Tibial artery (tissue), 4 donors: ENCODE measurements at places on chromosomes 12 and 14.

- no peak for DNase-seq
Measured at GRCh38 chr14:87305345-87305744, 687.6 kb downstream of the GALC start.

DNA sequence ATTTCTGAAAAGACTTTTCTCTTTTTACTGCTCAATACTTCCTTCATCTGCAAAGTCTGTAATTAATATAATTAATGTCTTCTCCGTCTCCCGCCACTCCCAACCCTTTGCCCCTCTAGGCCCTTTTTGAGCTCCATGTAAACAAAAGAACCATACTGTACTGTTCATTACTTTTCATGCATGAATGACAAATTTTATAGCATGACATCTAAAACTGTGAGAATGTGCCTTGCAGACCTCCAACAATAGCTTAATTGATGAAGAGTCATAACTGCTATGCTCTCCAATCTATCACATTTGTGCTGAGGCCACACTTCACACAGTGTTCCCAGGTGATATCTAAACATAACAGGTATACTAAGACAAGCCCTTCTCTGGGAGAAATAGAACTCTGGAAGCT, 1122.7 kb upstream of the ATXN7L3B start:
- no peak for DNase-seq

DNA sequence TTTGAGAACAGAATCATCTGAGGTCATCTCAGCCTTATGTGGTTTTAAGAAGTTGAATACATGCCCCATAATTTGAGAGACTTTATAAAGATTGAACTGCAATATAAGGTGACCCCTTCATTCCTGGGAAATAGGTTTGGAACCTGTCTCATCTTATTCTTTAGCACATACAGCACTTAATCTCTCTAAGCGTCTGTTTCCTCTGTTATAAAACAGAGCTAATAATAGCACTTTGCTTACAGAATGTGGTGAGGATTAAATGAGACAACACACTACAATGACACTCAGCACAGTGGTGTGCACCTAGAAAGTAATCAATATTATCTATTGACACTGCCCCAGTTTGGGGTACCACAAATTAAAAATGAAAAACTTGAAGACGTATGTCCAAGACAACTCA, 102.1 kb downstream of the DUSP6 start:
- no peak for DNase-seq

DNA sequence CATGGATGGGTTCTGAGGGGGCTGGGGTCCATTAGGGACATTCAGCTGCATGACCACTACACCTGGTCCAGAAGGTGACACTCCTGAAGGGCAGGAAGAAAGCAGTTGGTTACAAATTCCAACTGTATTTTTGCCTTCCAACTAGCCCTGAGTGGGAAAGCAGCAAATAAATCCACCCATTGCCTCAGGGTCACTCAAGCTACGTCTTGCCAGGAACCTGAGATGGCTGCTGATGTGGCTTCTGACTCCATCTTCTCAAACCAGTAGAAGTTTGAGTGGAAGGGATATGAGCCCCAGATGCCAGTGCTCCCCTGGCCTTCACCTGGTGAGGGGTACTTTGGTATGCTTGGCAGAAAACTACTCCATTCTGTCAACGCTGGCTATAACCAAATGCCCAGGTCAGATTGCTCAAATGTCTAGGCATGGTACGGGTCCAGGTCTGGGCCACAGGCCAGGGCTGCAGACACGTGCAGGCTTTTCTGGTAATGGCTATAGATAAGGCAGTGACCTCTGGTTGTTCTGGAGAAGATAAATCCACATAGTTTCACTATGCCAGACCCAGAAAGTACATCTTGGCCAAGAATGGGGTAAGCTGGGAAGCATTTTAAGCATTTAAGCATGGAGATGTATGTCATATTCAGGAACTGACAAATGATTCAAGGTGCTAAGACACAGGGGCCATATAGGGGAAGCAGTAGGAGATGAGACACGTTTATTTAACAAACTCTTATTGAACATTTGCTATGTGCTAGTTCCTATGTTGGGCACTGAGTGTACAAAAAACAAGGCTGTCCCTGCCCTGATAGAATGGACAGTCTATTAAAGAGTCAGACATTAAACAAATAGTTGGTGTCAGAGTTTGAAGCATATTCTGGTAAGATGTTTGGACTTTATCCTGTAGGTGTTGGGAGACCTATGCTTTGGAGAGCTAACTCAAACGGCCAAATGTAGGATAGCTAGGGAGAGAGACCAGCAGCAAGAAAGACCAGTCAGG, 8.3 kb upstream of the STAC3 start:
- DNase-seq = no peak

GRCh38 chr12:87513536-87514280, 515.5 kb downstream of the C12orf50 start:
- no peak for DNase-seq

DNA sequence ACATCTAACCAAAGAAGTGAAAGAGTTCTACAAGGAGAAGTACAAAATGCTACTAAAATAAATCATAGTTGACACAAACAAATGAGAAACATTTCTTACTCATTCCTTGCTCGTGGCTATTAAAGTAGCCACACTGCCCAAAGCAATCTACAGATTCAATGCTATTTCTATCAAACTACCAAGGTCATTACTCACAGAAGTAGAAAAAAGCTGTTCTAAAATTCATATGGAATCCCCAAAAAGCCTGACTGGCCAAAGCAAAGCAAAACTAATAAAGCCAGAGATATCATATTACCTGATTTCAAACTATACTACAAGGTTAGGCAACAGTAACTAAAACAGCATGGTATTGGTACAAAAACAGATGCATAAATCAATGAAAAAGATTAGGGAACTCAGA, 305.6 kb downstream of the RPAP3 start:
- DNase-seq = no peak

- no peak for DNase-seq
Measured at GRCh38 chr12:44091948-44092606, 256.2 kb downstream of the TMEM117 start.

GRCh38 chr12:57149245-57149900, 2.0 kb upstream of the LRP1-AS start:
- peak; percentile 90 for DNase-seq

DNA sequence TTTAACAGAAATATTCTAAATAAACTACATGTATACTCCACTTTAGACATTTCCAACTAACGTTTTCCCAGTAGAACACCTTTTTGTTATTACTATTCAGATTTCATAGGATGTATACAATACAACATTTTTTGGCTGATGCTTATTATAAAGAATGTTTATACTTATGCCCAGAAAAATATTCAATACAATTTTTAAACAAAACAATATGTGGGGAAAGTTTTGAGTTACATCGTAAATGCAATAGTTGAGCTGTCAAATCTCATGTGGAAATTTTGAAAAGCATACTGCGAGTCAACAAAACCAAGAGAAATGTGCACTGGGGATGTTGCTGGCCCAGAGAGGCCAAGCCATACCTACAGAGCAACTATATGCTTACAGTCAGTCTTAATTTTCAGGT, 18.2 kb upstream of the MON2 start:
- no peak for DNase-seq

DNA sequence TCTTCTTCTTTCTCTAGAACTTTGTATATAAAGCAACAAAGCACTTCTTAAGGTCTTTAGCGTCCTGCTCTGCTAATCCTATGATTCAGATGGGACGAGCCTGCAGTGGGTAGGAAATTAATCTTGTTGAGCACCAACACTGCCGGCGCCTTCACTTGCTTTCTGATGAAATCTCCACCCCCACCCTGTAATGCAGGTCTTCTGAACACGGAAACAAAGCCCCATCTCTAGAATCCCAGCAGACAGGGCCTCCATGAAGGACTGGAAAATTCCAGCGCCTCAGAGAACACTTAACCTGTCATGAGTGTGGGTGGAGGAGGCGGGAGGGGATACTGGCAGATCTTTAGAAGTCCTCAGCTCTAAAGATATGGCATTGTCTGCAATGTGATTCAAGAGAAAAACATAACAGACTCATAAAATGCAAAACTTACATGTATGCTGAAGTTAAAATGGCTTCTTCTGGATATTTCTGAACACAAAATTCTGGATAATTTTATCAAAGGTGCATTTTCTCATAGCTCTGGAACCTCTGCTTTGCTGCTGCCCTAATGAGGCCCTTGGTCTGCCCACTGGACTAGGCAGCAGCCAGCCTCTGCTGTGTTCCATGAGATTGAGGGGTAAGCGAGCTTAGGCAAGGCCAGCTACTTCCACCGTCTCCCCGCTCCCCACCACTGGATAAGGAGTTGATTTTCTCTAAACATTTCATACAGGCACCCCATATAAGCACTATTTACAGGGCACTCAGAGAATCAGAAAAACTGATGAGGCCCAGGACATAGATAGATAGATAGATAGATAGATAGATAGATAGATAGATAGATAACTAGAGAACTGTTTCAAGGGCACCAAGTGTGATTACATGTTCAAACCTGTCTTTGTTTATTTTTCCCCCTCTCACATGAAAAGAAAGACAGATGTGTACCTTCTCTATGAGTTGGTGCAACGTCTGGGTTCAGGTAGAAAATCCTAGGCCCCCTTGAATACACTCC, 43.1 kb downstream of the ZFP36L1 start:
- DNase-seq = no peak

- DNase-seq = no peak
Measured at GRCh38 chr12:33437598-33437997, 2.0 kb downstream of the SYT10 start.

DNA sequence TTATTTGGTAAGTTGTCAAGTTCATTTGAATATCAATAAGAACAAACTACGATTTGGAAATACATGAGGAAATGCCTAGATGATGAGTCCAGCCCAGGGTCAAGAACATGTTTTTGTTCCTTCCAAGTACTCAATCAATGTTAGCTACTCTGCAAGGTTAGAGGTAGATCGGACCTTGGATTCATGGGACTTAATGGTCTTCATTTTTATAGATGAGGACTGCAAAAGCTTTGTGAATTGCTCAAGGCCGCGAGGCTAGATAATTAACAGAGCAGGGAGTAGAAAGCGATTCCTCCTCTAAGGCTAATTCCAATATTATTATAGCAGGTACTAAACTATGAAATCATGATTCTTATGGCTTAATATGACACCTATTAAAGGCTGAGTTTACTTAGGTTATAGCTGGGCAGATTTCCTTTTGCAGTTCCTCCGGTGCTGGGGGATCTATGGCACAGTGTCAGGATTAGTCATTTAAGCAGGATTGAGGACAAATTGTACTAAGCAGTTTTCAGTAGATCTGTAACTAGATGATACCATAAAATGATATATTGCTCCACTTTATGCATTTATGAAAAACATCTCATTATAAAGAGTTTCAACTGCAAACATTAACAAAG, 19.8 kb downstream of the NR1H4 start:
- no peak for DNase-seq

DNA sequence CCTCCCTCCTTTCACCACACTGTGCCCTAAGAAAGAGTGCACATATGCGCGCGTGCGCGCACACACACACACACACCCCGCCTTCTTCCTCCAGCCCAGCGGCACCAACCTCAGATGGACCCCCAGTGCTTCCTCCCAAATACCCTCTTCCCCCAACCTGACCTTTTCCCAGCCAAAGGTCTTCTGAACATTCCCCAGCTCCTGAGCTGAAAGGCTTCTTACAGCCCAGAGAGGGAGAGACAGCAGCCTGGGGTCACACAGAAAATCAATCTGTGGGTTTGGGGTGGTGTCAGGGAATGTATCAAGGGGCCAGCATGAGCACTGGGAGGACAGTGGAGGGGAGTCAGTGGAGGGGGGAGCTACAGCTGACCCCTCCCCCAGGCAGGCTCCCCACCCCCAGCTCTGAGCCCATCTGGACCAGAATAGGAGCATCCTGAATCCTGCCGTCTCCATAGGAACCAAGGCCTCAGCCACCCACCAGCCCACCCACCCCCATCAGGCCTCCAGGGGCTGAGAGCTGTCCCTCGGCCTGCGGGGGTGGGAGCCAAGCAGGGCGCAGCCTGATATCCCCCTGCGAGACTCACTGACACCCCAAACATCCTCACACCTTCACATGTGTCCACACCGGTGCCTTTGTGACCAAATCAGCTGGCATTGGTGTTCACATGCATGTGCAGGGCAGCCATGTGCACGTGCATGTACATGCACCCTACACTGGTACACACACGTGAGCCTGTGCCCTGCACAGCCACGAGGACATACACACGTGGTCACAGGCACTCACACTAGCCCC, 5.7 kb downstream of the RASAL1 start:
- DNase-seq = no peak

DNA sequence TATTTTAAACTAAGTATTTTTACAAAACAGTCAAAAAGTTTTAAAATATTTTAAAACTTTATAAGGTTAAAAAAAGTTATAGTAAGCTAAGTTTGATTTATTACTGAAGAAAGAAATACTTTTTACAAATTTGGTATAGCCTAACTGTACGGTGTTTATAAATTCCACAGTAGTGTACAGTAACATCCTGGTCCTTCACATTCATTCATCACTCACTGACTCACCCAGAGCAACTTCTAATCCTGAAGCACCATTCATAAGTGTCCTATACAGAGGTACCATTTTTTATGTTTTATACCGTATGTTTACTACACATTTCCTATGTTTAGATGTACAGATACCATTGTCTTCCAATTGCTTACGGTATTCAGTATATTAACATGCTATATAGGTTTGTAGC, 170.0 kb downstream of the KLHL28 start:
- no peak for DNase-seq

- DNase-seq = no peak
Measured at GRCh38 chr12:52658196-52658595, 6.2 kb upstream of the KRT2 start.

GRCh38 chr14:52333823-52334657, 19.9 kb downstream of the PTGER2 start:
- DNase-seq = no peak

- no peak for DNase-seq
Measured at GRCh38 chr14:68805414-68805813, 12.5 kb upstream of the ZFP36L1 start.

- no peak for DNase-seq
Measured at GRCh38 chr14:34013721-34014060, 62.8 kb upstream of the EGLN3 start.

DNA sequence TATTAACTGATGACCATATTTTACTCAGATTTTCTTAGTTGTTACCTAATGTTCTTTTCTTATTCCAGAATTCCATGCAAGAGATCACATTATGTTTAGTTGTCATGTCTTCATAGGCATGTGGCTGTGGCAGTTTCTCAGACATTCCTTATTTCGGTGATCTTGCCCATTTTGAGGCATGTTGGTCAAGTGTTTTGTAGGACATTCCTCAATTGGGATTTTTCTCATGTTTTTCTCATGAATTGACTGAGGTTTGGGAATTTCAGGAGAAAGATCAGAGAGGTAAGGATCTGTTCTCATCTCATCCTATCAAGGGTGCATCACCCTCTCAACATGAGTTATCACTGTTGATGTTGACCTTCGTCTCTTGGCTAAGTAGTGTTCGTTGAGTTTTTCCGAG, 81.3 kb downstream of the CHST11 start:
- DNase-seq = no peak

GRCh38 chr12:48811437-48812090, 6.7 kb upstream of the CACNB3 start:
- no peak for DNase-seq

- DNase-seq = no peak
Measured at GRCh38 chr12:19491863-19492262, 52.6 kb downstream of the AEBP2 start.

- DNase-seq = no peak
Measured at GRCh38 chr12:90808568-90808967, 146.4 kb downstream of the CCER1 start.

GRCh38 chr12:26749781-26750180, 83.2 kb downstream of the ITPR2 start:
- no peak for DNase-seq

GRCh38 chr12:82595941-82596340, 90.8 kb upstream of the TMTC2 start:
- DNase-seq = no peak
